ENCODE measurements at places on chromosomes 11 and 22.

DNA sequence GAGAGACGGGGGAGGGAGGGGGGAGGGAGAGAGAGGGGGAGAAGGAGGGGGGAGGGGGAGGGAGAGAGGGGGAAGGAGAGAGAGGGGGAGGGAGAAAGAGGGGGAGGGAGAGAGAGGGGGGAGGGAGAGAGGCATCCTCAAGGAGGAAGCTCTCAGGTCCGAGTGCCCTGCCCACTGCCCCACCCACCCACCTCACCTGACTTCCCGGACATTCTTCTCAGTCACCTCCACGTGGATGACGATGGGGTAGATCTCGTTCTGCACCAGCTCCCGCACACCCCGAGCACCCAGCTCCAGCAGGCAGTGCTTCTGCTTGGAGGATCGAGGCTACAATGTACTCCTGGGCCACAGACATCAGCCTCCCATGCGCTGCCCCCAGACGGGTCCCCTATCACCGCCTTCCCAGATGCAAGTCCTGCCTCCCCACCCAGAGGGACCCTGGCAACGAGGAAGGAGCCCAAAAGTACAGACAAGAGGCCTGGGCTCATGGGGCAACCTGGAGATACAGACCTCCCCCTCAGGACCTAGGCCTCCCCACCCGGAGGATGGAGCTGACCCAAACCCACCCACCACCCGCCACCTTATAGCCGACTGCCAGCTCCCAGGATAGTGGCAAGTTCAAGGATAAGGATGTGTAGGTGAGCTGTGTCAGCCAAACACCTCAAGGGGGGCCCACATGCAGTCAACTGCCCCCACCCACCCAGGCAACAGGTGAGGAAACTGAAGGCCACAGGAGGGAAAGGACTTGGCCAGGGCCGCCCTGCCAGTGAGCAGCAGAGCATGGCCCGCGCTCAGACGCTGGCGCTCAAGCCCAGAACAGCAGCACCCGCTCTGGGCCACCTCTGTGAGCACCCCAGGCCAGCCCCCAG is 5.6 kb upstream of the MFNG start:
- DNase-seq = no peak

- DNase-seq = peak; percentile 79
Measured at GRCh38 chr11:67120881-67121710, 2.0 kb downstream of the KDM2A start.

GRCh38 chr11:616320-617198 is 809 bp upstream of the IRF7 start:
- DNase-seq = no peak

GRCh38 chr11:20933086-20933485 is 263.7 kb downstream of the NELL1 start:
- no peak for DNase-seq

DNA sequence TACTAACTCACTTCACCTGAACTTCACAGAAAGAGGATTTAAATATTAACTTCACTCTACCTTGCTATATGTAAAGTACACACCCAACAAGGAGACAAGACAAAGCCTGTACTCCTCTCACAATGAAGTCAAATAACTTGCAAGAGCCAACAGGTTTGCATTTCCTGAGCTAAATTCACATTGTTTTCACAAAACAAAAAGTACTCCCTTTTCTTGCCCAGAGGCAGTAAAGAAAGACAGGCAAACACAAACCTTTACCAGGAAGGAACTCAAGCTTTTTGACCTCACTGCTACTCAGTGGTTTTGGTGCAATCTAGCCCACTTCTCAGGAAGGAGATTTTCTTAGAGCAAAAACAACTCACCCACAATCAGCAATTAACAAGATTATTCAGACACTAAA is 15.7 kb downstream of the USP28 start:
- DNase-seq = no peak

DNA sequence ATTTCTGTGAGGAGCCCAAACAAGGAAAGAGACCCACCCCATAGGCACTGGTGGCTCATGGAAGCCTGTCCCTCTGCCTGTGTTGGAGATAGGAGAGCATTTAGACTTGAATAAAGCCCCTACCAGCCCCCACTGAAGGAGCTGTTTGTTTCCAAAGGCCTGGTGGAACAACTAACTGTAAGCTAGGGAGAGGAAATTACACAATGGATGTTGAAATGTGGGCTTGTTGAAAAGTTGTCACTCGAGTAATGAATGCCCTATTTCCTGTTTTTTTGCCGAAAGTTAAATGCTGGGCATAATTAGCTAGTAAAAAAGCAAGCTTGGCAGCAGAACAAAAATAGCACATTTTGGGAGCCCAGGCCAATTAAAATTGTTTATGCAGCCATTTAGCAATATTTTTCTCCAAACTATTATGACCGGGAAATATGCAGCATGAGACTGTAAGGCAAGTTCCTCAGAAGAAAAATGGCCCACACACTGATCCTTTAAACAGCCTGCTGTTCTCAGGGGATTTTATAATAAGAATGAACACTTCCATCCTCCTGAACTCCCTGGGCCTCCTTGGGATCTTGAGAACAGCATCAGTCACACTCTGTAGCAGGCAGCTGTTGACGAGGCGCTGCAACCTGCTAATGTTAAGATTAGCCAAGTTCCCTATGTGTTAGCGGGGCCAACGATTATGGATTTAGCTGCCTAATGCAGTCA is 38.6 kb upstream of the LMO2 start:
- DNase-seq = peak; percentile 87

- no peak for DNase-seq
Measured at GRCh38 chr22:33000342-33001280, 57.6 kb downstream of the SYN3 start.

DNA sequence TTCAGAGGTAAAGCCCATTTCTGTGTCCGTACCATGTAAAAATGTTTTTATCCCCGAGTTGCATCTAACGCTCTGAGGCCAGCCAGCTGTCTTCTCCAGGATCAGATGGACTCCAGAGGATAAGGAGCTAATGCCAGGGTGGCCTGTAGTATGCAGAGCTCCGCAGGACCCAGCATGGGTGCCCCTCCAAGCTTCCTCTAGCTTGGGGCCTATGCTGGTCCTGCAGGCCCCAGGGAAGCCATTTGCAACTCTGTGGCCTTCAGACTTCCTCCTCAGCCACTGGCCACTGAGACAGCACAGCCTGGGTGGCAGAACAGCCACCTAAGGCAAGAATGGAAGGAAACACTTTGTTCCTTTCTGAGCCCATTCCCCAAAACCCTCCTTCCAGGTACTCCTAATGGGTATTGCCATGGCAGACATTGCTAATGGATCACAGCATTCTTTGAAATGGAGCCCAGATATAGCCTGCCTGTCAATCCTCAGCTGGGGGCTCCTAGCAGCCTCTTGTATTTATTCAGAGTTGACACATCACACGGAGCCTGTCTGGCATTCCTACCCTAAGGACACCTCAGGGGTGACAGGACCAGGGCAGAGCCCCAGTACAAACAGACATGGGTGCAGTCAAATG is 4.7 kb downstream of the ADA2 start:
- no peak for DNase-seq

DNA sequence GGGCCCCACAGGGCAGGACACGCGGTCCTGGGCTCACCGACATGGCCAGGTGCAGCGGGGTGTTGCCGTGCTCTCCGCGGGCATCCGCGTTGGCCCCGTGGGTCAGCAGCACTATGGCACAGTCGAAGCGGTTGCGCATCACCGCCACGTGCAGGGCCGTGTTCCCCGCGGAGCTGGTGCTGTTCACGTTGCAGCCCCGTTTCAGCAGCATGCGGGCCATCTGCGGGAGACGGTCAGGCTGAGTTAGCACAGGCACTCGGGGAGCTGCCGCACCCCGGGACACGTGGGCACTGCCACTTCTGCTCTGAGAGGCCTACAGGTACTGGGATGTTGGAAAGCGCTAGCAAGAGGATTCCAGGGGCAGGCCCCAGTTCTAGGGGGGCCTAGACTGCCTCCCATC is 22.3 kb upstream of the BAIAP2L2 start:
- DNase-seq = no peak

DNA sequence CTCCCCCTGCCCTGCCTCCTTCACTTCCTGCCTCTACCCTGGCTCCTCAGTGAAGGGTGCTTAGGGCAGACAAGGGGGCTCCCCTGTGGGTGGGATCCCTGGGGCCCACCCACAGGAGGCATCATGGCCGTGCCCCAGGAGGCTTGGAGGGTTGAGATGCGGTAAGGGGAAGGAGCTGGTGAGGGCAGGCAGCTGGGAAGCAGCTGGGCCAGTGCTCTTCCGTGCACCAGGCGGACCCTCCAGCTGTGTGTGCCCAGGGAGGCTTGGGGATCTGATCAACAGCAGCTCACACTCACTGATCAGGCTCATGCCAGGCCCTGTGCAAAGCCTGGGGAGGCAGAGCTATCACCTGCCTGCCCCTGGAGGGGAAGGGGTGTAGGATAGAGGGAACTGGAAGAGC is 59.3 kb upstream of the TTLL12 start:
- DNase-seq = no peak

DNA sequence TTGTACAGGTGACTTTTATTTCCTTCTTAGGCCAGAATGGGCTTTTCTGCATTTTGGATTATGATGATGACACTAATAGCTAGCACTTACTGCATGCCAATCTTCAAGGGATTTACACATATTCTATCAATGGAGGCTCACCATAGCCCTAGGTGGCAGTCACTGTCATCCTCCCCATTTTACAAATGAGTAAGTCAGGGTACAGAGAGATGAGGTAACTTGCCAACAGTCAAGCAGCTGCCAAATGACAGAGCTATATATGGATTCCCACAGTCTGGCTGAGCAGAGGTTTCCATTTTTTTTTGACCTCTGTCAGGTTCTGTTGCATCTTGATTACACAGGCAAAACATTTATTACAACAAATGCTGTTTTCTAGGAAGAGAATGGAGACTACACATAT is 23.8 kb upstream of the C11orf96 start:
- DNase-seq = no peak

DNA sequence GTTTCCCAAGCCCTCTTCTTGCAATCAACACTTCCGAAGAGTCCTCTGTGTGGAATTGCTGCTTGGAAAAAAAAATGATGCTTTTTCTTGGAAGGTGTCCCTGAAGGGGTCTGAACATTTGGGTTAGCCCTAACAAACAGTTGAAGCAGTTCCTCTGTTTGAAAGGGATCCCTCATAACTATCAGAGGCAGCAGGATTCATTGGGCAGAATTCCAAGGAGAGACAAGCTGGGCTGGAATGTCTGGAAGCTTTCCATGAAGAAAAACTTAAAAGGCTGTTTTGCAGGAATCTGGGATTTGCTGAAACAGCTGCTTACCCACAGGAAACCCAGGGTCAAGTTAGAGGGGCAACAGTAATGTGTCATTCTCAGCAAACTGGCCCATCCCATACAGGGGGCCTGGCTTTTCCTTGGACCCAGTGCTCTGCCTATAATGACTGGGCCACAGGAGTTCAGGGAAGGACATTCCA is 3.1 kb downstream of the CSNK2A3 start:
- DNase-seq = no peak

DNA sequence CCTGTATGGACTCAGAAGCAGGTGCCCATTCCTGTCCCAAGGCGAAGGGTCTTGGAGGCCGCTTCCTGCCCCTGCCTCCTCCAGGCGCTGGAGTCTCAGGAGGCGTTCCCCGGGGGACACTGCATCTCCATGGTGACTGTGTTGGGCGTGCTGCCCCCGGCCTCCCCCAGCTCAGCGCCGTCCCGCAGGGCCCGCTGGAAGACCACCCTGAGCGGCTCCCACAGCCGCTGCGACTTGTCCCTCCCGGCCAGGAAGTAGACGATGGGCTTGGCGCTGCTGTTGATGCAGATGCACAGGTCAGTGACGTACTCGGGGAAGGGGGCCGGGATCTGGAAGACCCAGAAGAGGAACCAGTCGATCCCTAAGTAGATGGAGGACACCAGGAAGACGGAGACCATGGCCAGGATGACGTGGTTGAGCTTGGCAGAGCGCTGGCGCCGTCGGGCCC is 7.8 kb downstream of the MRGPRF start:
- DNase-seq = no peak

DNA sequence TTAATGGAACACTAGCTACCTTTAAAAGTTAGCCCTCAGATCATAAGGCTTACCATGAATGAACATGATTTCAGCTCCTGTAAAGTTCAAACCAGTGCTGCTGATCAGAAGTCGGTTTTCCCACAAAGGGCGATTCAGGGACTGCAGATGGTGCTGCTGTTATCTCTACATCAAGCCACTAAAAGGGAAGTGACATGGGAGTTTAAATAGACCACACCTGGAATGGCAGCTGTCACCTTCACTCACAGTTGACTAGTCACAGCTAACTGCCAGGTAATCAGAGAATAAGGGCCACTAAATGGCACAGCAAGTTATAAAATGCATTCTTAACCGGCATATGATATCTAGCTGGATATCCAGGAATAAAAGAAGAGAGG is 581.1 kb upstream of the ARHGAP42 start:
- no peak for DNase-seq

DNA sequence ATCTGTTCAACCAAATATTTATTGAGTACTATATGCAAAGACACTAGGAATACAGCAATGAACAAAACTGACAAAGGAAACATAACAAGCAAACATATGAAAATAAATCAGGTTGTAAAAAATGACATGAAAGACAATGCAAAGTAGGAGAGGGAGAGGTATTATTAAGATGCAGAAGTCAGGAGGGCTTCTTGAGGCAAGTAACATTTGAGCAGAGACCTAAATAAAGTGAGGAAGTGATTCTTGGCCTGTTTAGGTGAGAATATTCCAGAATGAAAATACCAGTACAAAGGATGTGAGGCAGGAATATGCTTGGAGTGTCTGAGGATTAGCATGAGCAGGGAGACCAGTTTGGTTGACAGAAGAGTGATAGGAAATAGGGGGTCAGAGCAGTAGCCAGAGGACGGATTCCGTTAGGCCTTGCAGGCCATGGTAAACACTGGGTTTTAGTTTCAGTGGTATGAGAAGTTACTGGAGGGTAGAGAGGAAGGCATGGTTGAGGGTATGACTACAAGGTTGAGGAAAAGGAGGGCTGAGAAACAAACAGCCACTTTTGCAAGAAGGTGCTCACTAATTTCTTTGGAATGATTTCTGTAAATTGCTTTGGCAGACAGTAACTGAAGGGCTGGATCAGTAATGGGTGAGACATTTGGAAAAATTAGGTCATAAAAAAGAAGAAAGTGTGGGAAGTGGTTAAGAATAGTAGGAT is 191.9 kb downstream of the SWAP70 start:
- no peak for DNase-seq

GRCh38 chr11:67502328-67502979 is 2.7 kb downstream of the PITPNM1 start:
- no peak for DNase-seq

- DNase-seq = no peak
Measured at GRCh38 chr11:64891880-64892279, 13.5 kb upstream of the EHD1 start.

DNA sequence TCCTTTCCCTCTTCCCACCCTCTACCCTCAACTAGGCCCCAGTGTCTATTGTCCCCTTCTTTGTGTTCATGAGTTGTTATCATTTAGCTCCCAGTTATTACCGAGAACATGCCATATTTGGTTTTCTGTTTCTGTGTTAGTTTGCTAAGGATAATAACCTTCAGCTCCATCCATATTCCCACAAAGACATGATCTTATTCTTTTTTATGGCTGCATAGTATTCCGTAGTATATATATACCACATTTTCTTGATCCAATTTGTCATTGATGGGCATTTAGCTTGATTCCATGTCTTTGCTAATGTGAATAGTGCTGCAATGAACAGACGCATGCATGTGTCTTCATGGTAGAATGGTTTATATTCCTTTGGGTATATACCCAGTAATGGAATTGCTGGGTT is 17.8 kb downstream of the C11orf71 start:
- DNase-seq = no peak

Data from KG1 (cell line).